ENCODE measurements at places on chromosomes 13 and 19. TPM values are rescaled to one million over a fixed set of nuclear protein-coding genes. Genes with fewer than 3 reads are reported as not detected.

Gene ACTN4
- total RNA-seq = 342 TPM

Gene PCP2
- total RNA-seq = 1.5 TPM

Gene S1PR2
- 6.5 TPM for total RNA-seq

Gene ZNF460
- total RNA-seq = 57.5 TPM

GRCh38 chr13:113052971-113053370, 52.6 kb upstream of the F7 start:
- H3K36me3 ChIP-seq = no peaks in the 10 kb centered on the region
- DNase-seq = no peak
- peaks cover 4% of the 10 kb centered on the region for H3K27me3 ChIP-seq
- H3K27ac ChIP-seq = no peak overlapping the region
- no peaks in the 10 kb centered on the region for H3K4me1 ChIP-seq

DNA sequence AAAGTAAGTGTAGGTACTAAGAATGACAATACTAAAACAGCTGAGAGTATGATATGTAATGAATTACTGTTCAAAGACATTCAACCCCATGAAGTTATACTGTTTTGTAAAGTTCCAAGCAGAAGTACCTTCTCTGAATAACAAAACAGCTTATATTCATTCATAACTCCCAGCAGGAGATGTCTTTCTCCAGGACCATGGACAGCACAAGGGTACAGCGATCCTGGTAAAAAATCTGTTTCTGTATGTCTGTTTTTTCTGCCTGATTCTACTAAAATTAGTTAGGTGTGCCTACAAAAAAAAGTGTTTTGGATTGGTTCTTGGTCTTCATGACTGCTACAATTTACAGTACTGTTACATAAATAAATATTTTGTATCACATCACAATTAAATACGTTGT, 172.5 kb upstream of the SLITRK5 start:
- H3K27ac ChIP-seq = no peak overlapping the region
- H3K4me1 ChIP-seq = no peaks in the 10 kb centered on the region
- H3K4me3 ChIP-seq = no peak overlapping the region
- no peaks in the 10 kb centered on the region for H3K36me3 ChIP-seq

- no peak overlapping the region for H3K4me3 ChIP-seq
- no peak overlapping the region for H3K27ac ChIP-seq
- peak; percentile 34 for DNase-seq
- no peaks in the 10 kb centered on the region for H3K36me3 ChIP-seq
- H3K4me1 ChIP-seq = peaks cover 9% of the 10 kb centered on the region
- H3K27me3 ChIP-seq = no peaks in the 10 kb centered on the region
Measured at GRCh38 chr13:113999618-113999910, 25.7 kb upstream of the C13orf46 start.

DNA sequence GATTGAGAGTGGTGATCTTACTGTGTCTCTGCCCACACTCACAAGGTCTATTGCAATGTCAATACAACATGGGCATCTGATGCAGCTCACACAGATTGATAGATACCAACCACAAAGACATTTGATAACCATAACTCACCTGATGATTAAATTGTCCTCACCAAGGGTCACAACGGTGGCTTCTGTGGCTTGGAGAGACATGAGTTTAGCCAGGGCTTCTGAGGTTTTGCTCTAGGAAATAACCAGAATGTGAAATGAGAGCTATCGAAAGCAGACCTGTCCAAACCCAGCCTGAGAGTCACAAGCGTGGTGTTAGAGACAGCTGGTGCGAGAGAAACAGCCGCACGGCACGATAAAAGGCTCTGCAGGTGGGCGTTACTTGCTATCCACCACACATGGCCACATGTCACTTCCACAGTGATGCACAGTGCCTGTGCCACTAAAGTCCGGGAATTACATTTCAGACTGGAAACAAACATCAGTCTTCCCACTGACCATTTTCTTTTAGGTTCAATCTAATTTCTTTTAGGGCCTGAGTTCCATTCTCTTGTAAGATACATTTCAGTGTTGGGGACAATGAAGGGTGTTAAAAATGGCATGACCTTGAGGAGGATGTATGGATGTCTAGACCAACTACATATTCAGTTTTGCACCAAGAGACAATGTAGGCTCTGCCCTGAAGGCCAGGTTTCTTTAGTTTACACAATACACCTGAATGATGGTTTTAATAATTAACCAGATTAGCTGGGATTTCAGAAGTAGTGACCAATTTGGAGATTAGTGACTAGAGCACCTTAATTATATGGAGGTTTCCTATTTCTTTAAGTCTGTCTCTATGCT, 53.7 kb downstream of the ATP7B start:
- no peak for DNase-seq
- H3K27me3 ChIP-seq = peaks cover 6% of the 10 kb centered on the region
- H3K36me3 ChIP-seq = no peaks in the 10 kb centered on the region

- peaks cover 14% of the 10 kb centered on the region for H3K27me3 ChIP-seq
- no peaks in the 10 kb centered on the region for H3K36me3 ChIP-seq
Measured at GRCh38 chr19:41944336-41944735, 14.8 kb downstream of the RABAC1 start.

- H3K27ac ChIP-seq = no peak overlapping the region
- no peaks in the 10 kb centered on the region for H3K4me1 ChIP-seq
- H3K27me3 ChIP-seq = peaks cover 12% of the 10 kb centered on the region
Measured at GRCh38 chr19:30792561-30793505, 420.6 kb downstream of the ZNF536 start.

GRCh38 chr19:45558399-45558878, 26.2 kb downstream of the OPA3 start:
- H3K27me3 ChIP-seq = no peaks in the 10 kb centered on the region
- no peak overlapping the region for H3K4me3 ChIP-seq

DNA sequence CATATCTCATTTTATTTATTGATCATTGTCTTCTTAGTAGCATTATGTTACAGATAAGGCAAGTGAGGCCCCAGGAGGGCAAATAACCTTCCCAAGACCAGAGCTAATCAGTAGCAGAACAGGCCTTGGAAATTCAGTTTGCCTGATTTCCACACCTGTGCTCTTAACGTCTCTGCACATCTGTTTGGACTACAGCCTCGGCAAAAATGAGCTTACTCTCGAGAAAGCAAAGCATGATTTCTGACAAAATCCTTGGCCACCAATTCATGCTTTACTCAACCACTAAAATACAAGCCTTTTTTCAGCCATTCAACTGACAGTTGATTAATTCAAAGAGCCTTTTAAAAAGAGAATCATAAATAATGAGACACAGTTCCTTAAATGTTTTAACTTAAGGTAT, 309.3 kb upstream of the HTR2A start:
- no peaks in the 10 kb centered on the region for H3K4me1 ChIP-seq
- no peak overlapping the region for H3K4me3 ChIP-seq
- no peak for DNase-seq
- no peaks in the 10 kb centered on the region for H3K36me3 ChIP-seq

- peak; percentile 94 for DNase-seq
- peak overlapping the region; percentile 85 for H3K4me3 ChIP-seq
- peaks cover 3% of the 10 kb centered on the region for H3K27me3 ChIP-seq
- peak overlapping the region; percentile 72 for H3K27ac ChIP-seq
- peaks cover 28% of the 10 kb centered on the region for H3K4me1 ChIP-seq
Measured at GRCh38 chr19:47231215-47232054, 436 bp upstream of the BBC3 start.
